ENCODE measurements at places on chromosomes 3 and 15.

DNA sequence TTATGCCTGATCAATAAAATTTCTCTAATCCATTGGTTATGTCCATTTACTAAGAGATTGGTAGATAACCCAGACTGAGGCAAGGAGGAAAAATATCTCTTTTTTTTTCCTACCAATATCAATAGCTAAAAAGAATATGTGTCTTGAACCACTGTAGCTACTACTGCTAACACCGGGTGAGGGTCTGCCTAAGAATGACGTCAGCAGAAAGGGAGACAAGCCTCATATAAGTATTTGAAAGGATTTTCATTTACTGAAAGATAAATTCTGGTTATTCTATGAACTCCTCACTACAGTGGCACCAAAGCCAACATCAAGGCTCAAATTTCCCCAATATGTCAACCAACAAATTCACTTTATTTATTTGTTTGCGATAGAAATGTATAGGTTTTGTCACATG is 389.0 kb upstream of the ALCAM start:
- no peak for DNase-seq

GRCh38 chr3:123783050-123783689 is 101.0 kb downstream of the MYLK start:
- DNase-seq = no peak

- DNase-seq = no peak
Measured at GRCh38 chr3:42172047-42172654, 81.0 kb downstream of the TRAK1 start.

DNA sequence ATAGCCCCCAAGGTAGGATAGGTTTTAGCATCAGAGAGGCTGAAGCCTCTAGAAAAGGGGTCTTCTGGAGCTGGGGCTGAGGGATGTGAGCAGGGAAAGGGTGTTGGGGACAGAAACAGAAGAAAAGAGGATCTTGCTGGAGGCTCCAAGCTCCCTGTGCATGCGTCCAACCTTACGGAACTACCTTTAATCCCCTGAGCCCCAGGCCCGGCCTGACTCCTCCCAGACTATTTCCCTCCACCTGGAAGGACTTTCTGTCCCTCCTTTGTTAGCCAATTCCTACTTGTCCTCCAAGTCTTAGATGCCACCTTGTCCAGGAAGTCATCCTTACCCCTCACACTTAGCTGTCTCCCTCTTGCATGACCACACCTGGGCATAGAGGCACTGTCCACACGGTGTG is 50.0 kb upstream of the VPS8 start:
- no peak for DNase-seq

DNA sequence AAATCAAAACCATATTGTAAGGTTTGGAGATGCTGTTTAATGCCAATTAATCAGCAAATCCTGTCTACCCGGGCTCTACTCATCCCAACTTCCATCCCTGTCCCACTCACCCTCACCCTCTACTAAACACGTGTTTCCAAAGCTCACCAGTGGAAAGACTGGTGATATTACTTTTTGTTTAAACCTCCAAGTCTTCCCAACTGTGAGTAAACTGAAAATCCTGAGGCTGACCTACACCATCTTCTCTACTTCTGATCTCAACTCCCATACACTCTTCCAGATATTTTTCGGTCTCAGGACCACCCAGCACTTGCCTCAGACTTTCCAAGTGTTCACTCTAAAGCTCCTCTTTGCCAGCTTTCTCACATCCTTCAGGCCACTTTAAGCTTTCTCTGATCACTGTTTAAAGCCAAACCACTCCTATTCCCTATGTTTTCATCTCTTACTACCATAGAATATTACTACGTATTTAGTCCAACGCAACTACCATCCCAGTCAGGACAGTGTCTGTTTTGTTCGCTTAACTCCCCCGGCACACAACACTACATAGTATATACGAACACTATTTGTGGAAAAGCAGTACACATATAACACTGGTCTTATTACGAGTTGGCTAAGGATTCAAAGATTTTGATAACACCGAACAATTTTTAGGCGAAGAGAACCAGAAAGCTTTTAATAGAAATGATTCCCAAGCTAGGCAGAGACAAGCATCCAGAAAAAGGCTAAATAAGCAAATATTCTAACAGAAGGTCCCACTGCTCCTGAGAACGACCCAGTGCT is 684 bp downstream of the RPL4 start:
- no peak for DNase-seq

GRCh38 chr15:38215707-38216106 is 36.9 kb upstream of the SPRED1 start:
- no peak for DNase-seq

GRCh38 chr3:126268866-126269265 is 88.3 kb downstream of the KLF15 start:
- no peak for DNase-seq

DNA sequence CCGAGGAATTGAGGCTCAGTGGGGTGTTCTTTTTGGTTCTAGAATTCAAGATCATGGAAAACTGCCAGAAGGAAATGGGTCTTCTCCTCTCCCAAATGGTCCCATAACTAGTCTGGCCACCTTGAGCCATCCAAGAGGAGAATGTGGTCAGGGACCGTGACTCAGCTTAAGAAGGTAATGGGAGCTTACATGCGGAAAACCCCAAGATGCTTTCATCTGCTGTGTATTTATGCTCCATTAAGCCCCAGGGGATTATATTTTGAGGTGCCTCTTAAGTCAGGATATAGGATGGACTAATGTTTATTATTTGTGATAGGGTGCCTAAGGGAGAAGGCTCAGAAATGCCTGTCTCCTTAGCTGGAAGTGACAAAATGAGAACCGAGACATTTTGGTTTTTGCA is 39.2 kb upstream of the DLG1 start:
- no peak for DNase-seq

DNA sequence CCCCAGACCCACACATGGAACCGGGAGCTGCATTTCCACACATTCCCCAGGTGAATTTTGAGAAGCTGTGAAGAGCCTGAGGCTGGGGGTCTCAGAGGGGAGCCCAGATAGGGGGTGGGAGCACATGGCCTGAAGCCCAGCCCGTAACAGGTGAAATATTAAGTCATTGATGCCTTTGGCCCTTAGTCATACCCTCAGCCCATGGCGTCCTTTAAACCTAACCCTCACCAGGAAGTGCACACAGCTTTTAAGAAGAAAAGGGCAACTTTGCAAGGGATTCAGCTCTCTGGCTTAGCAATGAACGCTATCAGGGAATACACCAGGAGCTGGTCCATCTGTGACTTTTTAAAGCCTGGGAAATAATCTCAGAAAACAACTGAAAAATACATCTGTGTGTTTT is 40.6 kb downstream of the WNT7A start:
- no peak for DNase-seq

GRCh38 chr3:178850450-178851190 is 221.0 kb downstream of the ZMAT3 start:
- DNase-seq = no peak

- no peak for DNase-seq
Measured at GRCh38 chr3:178086144-178086825, 450.0 kb upstream of the KCNMB2 start.

DNA sequence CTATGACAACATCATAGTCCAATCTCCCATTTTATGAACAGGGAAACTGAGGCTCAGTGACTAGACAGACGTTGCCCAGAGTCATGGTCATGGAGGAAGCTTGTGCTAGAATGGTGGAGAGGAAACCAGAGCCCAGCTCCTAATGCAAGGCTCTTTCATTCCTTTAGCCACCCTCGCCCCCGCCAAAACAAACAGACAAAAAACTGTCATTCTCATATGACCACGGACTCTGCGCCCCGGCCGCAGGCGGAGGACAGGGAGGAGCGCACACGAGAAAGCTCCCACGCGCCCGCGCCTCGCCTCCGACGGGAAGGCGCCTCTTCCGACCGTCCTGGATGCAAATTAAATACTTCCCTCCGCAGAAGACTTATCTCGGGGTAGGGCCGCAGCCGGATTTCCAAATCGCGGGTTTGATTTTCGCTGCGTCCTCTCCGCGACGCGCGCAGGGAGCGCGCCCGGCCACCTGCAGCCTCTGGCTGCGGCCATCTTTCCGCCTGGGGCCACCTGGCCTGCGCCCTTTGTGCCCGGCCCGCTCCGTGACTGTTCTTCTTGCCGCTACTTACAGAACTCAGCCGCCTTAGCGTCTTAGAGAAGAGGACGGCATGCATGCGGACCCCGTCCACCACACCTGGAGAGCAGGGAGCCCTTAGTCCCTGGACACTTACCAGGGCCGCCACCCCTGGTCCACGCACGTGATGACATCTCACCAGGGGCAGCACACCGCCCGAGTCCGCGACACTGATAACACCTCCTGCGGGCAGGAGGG is 670 bp upstream of the ATP13A3 start:
- no peak for DNase-seq

DNA sequence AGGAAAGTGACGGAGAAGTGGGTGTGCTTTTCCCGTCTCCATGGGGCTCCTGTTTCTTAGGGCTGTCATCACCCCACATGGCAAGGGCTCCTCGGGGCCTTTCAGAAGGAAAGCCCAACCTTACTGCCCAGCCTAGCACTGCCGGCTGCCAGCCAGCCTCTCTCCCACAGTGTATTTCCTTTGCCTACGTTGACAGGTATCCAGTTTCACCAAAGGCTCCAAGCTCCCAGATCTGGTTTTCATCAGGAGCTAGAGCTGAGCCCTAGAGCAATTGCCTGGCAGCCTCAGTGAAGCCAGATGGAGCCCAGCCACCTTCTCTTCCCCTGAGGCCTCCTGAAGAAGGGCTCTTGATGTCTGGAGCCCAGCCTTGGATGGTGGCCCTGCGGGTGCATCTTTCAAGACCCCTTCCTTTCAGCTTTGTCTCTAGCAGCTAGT is 20.2 kb downstream of the CRABP1 start:
- no peak for DNase-seq

GRCh38 chr3:23312866-23313265 is 109.7 kb downstream of the UBE2E2 start:
- no peak for DNase-seq

GRCh38 chr3:132879656-132880055 is 157.4 kb upstream of the NPHP3 start:
- DNase-seq = no peak

- DNase-seq = no peak
Measured at GRCh38 chr3:147418808-147419701, 9.9 kb downstream of the ZIC1 start.

- DNase-seq = no peak
Measured at GRCh38 chr3:20103731-20104130, 63.5 kb downstream of the KAT2B start.

GRCh38 chr15:38398134-38398533 is 55.8 kb upstream of the FAM98B start:
- DNase-seq = no peak

- no peak for DNase-seq
Measured at GRCh38 chr3:133797396-133798105, 8.1 kb upstream of the SRPRB start.

DNA sequence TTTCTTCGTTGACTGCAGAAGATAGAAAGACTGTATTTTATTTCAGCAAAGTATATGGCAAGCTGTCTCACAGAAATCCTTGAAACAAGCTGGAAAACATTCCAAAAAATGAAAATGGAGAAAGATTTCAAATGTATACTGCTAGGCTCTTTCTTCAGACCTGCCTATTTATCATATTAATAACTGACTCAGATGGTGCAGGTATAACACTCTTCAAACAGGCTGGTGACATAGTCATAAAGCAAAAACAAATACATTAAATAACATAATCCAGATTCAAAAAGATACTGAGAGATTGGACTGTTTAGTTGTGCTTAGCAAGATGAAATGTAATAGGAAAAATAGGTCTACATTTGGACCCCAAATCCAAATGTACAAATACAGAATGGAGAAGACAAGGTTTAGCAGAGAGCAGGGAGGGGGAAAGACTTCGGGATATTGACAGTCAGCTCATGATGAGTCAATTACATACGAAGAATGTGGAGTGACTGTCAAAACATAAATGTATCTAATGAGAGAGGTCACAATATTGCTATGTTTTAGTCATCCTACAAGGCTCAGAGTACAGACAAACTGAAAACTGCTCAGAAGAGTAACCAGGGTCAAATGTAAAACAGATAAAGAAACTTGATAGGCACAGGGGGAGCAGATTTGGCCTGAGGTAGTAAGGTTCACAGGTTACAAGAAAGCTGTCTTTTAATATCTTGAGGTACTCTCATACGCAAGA is 88.7 kb downstream of the DMXL2 start:
- no peak for DNase-seq

DNA sequence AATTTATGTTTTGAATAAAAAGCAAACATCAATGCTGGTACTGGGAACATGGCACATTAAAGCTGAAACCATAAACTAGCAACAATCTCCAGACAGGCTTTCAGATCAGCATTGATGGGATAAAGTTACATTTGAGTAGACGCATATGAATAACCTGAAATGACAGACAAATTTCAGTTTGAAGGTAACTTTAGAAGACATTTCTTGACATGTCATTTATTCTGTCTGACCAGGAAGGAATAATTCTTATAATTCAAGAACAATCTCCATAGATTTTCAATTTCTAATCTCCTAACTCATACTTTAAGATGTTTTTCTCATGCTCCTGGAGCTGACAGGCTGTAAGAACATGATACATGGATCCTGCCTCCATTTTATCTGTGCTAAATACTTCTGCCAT is 69.8 kb downstream of the PLCH1 start:
- no peak for DNase-seq

- no peak for DNase-seq
Measured at GRCh38 chr3:71916747-71917369, 131.9 kb upstream of the PROK2 start.

DNA sequence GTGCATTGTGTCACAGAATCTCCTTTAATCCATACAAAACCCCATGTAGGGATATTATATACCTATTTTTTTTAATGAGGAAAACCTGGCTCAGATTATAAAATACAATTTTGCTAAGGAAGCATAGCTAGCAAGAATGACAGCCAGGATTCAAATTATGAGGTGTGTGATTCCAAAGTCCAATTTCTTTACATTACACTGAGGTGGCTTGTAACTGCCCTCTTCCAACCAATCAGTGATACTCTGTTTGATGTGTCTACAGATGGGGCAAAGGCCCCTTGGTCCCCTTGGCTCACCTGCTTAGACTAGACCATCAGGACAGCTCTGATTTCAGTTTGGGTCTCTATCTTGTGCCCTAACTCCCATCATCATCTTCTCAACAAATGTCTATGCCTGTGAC is 120.3 kb upstream of the ADAMTS9 start:
- no peak for DNase-seq

DNA sequence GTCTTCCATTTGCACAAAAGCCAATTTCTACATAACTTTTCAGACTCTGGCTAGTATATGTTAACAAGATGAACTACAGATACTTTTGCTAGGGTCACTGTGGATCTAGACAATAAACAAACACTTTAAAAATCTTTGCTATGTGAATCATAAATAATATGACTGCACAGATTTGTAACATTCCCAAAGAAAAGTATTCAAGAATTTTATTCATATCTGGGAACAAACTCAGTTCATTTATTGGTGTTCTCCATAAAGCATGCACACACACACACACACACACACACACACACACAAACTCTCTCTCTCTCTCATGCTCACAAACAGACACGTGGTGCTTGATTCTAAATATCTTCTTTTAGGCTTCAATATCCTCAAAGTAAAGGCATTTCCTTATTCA is 18.8 kb upstream of the THRB start:
- no peak for DNase-seq

GRCh38 chr3:41650406-41650805 is 311.5 kb downstream of the ULK4 start:
- DNase-seq = no peak

Measured in NAMALWA (cell line).